Epithelial cell of esophagus (primary cell): ENCODE measurements at places on chromosomes 4 and X.

- DNase-seq = no peak
These were observed 293.2 kb upstream of the PRPS2 start for GRCh38 chrX:12497832-12498591.

DNA sequence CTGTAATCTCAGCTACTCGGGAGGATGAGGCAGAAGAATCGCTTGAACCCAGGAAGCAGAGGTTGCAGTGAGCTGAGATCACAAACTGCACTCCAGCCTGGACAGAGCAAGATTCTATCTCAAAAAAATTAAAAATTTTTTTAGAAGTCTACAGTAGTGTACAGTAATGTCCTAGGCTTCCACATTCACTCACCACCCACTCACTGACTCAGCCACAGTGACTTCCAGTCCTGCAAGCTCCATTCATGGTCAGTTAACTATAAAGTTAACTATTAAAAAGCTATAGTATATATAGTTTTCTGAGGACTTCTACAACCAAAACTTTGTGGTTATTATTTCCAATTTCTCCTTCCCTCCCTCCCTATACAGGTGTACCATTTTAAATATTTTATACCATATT, 34.7 kb upstream of the NEUROG2 start:
- peak; percentile 72 for DNase-seq

- no peak for DNase-seq
These were observed 7.8 kb downstream of the ALB start for GRCh38 chr4:73411731-73412414.

DNA sequence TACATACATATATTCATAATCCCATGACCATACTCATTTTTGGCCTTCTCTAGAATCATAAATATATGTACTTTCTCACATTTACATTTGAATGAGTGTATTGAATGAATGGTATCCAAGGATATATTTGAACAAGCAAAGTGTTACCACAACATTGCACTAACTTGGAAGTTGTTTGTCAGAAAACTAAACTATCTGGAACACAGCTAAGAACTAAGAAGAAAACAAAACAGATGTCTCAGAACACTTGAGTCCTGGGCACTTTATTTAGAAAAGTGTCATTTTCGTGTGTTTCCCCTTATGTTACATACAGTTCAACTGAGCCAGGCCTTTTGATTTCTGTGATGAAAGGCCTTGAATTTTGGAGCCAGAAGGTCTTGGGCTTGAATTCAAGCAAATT, 466.7 kb upstream of the FAT1 start:
- DNase-seq = no peak

- no peak for DNase-seq
These were observed 2254.4 kb downstream of the ARAP2 start for GRCh38 chr4:33989820-33990443.

DNA sequence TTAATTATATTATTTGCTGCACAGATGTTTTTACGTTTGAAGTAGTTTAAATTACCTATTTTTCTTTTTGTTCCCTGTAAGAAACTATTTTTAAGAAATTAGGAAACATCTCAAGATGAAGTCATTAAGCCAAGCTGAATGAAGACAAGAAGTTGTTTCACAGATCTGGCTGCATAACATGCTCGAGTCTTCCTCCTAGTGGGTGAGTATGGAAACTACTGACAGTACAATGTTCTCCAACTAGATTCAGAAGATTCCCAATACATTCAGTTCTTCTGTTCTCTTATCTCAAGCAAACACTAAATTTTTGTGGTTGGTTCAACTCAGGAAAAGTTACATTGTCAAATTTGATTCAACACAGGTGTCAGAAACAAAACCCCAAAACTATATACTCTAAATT, 256.8 kb upstream of the VCX start:
- DNase-seq = peak; percentile 42

DNA sequence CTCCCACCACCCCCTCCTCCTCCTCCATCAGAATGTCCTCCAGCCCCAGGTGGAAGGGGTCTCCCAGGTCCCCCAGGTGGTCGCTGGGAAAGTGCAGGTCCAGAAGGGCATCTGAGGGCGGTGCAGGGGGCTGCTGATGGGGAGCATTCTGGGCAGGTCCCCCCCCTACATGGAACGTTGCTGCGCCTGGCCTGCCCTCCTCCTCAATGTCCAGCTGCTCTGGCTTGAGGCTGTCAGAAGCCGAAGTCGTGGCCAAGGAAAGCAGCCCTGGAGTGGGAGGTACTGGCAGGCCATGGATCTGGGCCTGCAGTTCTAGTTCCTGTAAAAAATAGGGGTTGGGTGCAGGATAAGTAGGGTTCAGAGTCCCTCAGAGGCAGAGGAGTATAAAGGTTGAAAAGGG, 12.9 kb downstream of the TFE3 start:
- DNase-seq = no peak

- DNase-seq = no peak
These were observed 11.2 kb upstream of the PGRMC2 start for GRCh38 chr4:128298852-128299251.

GRCh38 chr4:117293784-117294183, 208.4 kb upstream of the TRAM1L1 start:
- peak; percentile 21 for DNase-seq

GRCh38 chr4:54439831-54440243, 210.7 kb downstream of the PDGFRA start:
- DNase-seq = peak; percentile 34

GRCh38 chr4:155950461-155950860, 3.2 kb downstream of the CTSO start:
- DNase-seq = no peak

- DNase-seq = no peak
These were observed 12.7 kb downstream of the TSR2 start for GRCh38 chrX:54452920-54453319.

DNA sequence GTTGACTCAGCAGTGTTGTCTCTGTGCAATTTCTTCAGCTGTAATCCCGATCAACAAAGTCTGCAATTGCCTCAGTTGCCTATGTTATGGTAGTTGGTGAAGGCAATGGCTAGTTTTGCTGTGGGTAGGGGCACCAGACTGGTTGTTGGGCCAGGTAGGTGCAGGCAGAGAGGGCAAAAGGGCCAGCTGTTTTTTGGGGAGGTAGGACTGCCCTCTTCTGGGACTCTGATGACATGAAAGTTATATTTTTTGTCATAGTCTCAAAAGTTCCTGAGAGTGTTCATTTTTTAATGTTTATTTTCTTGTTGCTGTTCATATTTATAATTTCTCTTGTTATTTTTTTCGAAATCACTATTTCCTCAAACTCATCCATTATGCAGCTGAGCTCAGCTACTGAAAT, 25.1 kb downstream of the DCAF12L2 start:
- DNase-seq = no peak

DNA sequence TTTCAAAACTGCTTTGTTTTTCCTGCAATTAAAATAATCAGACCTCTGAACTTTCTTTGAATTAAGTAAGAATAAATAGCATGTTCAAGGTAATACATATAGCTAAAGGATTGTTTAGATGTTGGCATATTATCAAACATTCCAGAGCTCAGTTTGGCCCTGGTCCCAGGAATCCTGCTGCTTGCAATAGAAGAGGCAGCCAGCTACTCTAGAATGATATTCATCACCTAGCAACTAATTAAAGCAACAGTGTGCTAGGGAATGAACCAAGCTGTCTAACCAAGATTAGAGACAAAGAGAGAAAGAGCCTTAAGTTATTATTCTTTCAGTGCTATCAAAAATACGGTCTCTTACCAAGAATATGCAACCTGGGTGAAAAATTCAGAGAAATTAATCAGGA, 460.9 kb downstream of the GABRG1 start:
- peak; percentile 37 for DNase-seq

- DNase-seq = peak; percentile 7
These were observed 83.0 kb downstream of the SYTL5 start for GRCh38 chrX:38089173-38089982.

DNA sequence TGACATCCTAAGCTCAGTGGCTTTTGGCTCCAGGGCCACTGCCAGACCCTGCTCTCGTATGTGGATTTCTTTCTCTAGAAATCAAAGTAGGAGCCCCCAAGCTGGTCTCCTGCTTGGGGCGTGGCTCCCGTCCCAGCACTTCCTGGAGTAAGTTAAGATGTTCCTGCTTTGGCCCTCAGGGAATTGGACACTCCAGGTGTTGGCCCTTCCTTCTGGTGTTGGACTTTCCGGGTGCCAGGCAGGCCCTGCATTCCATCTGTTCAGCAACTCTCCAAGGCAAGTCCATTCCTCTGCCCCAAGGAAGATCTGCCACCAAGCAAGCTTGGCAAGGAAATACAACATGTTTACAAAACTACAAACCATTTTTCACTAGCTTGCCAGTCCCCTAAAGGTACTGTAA, 22.1 kb upstream of the GPC4 start:
- no peak for DNase-seq

- peak; percentile 85 for DNase-seq
These were observed 898 bp downstream of the UBQLN2 start for GRCh38 chrX:56564164-56564885.

- DNase-seq = no peak
These were observed 192.2 kb downstream of the TENM3 start for GRCh38 chr4:182435401-182435800.

GRCh38 chr4:187606581-187606980, 389.0 kb upstream of the ZFP42 start:
- DNase-seq = peak; percentile 85

- peak; percentile 15 for DNase-seq
These were observed 57.0 kb downstream of the PLAC1 start for GRCh38 chrX:134601240-134601765.

GRCh38 chr4:164997324-164997723, 19.9 kb upstream of the TRIM61 start:
- DNase-seq = peak; percentile 40

- no peak for DNase-seq
These were observed 326.0 kb upstream of the F9 start for GRCh38 chrX:139204571-139204897.

GRCh38 chr4:143071351-143071750, 113.4 kb upstream of the USP38 start:
- no peak for DNase-seq

DNA sequence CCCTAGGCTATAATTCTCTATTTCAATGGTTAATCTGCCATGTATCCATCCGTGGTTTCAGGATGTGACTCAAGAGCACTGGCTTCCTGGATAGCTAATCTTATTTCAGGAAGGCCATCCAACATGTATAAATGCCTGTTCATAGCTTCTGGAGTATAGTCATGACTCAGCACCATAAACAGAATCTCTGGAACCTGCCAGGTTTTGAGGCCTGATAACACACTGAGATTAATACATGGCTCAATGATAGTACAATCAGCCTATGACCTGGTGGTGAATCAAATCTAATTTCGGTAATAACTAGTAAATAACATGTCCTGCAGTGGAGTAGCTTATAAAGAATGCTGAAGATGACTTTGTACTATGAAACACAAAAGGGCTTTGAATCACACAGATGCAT, 5.7 kb upstream of the IL13RA2 start:
- peak; percentile 91 for DNase-seq

DNA sequence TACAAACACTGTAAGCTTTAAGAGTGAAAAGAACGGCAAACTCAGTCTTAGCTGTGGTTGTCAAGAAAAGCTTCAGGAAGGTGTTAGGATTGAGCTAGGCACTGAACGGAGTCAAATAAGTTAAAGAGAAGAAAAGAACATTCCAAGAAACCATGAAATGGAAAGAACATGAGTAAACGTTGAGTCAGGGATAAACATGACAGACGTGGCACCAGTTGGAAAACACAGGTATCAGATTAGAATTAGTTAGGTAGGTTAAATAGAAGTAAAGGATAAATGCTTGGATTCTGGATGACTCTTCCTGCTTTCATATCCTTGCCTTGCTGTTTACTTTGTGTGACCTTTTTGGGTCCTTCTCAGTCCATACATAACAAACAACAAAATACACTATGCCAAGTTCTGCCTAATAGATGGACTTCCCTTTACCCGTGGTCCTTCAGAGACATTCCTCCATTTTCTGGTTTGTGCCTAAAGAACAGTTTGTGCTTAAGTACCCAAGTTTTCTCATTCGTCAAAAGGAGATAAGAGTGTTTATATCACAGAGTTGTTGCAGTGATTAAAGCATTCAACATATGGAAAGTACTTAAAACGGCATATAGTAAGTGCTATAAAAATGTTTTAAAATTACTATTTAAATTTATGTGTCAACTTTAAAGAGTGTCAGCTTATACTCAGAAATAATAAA, 446.9 kb downstream of the TMA16 start:
- DNase-seq = peak; percentile 69

DNA sequence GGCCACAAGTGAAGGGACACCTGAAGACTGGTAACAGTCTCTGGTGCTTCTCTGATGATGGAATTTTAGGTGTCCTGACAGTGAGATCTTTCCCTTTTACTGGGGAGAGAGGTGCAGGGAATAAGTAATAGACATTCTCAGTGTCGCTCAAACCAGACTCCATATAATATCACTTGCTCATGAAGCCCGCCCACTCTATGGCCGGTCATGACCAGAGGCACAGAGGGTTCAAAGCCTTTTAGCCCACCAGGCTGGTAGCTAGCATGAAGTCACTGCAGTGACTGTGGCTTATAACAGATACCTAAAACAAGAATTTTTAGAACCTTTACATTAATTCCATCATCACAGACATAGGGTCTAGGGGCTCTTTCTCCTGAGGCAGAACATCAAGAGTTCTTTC, 2.9 kb downstream of the CD40LG start:
- DNase-seq = no peak

- DNase-seq = peak; percentile 38
These were observed 62.8 kb upstream of the EGFL6 start for GRCh38 chrX:13506574-13506973.

GRCh38 chr4:95672811-95673210, 124.0 kb upstream of the UNC5C start:
- DNase-seq = no peak

- DNase-seq = peak; percentile 53
These were observed 61.6 kb downstream of the UBE2K start for GRCh38 chr4:39759569-39759968.
